Activated T-cell treated with anti-CD3 and anti-CD28 coated beads, Interleukin-2, amount 50 U/mL, for 72 hours (primary cell): ENCODE measurements at places on chromosomes 16 and 17. TPM values are rescaled to one million over a fixed set of nuclear protein-coding genes. Genes with fewer than 3 reads are reported as not detected.

DNA sequence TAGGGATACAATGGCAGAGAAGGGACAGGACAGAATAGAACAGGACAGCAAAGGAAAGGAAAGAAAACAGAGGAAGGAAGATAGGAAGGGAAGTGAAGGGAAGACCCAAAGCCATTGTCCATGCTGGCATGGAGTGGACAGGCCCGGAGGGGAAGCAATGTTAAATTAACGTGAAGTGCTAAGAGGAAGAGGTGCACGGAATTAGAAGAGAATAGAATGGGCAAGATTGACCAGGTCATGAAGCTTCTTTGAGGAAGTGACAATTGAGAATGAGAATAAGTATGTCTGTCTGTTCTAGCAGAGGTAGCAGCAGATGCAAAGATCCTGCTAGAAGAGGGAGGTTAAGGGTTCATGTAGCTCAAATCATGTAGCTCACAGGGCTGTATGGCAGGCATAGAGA, 117.2 kb downstream of the MAF start:
- DNase-seq = no peak

Gene CD300LF
- not detected for total RNA-seq

Gene ZPBP2
- total RNA-seq = 0.36 TPM

Gene WFDC1
- not detected for total RNA-seq

Gene FBXL19
- total RNA-seq = 25.7 TPM

- DNase-seq = no peak
Observed at GRCh38 chr16:80366023-80366422, 174.8 kb upstream of the DYNLRB2 start.

GRCh38 chr16:24977678-24978075, 37.5 kb downstream of the ARHGAP17 start:
- DNase-seq = no peak

DNA sequence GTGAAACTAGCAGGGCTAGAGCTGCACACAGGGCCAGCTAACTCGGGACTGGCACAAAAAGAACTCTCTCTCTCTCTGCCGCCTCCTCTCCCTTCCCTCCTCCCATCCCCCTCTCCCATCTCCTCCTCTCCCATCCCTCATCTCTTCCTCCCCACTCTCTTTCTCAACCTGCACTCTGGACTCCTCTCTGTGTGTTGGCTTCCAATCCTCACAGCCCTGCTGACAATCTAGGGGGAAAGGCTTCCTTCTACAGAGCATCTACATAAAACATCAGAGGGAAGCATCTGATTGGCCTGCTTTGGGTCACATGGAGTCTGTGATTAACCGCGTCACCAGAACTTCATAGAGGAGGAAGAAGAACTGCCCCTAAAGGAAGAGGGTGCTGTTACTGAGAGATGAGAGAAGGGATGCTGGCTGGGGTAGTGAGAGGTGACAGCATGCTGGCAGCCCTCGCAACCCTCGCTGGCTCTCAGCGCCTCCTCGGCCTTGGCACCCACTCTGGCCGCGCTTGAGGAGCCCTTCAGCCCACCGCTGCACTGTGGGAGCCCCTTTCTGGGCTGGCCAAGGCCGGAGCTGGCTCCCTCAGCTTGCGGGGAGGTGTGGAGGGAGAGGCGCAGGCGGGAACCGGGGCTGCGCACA, 12.8 kb upstream of the ZFP90 start:
- no peak for DNase-seq

GRCh38 chr16:60061396-60061795, 1327.3 kb upstream of the GOT2 start:
- no peak for DNase-seq

GRCh38 chr17:604765-605164, 109.9 kb downstream of the VPS53 start:
- no peak for DNase-seq

Gene PARD6A
- total RNA-seq = 9.2 TPM

Gene SMARCE1
- 114 TPM for total RNA-seq

Gene TEX19
- total RNA-seq = not detected

Gene PDPR
- total RNA-seq = 27.7 TPM

Gene KCNH4
- total RNA-seq = 0.39 TPM

Gene C16orf54
- 25.9 TPM for total RNA-seq

DNA sequence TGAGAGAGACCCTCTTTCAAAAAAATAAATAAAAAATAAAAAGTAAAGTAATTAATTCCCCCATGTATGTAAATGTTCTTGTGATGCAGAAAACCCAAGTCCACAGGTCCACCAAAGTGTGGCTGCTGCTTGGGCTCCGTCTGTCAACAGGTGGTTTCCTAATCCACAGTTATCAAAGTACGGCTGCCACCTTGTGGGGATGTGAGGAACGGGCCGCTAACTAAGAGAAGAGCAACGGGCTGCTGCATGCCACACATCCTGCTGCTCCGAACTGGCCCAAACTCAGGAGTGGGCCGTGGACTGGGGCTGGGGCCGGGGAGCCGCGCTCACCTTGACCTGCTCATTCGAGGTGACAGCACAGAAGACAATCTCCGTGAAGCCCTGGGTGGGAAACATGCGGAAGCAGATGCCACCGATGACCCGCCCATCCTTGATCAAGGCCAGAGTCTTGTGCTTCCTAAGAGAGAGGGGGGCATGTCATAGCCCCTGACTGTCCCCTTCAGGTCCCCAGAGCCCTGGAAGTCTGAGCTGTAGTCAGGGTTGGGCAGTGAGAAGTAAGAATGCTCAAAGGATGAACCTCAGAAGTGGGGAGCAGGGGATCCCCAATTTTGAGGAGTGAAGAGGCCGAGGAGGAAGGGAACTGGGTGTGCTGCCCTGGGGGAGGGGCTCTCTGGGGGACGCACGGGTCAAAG, 4.3 kb downstream of the KAT2A start:
- peak; percentile 83 for DNase-seq

DNA sequence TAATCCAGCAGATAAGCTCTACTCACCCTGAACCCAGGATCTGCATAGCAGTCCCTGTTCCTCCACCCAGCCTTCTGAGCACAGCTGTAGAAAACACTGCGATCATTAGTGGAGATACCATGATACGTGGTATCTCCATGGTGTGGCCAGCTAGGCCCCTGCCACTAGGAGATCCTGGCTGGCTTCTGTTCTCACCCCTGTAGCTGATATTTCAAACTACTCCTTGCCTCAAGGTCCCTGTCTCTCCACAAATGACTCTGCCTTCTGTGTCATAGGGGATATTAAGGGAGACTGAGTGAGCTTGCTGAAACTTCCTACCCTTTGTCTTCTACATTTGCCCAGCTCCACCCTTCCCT, 44.3 kb downstream of the ERN1 start:
- no peak for DNase-seq

Gene NGFR
- total RNA-seq = 0.28 TPM

DNA sequence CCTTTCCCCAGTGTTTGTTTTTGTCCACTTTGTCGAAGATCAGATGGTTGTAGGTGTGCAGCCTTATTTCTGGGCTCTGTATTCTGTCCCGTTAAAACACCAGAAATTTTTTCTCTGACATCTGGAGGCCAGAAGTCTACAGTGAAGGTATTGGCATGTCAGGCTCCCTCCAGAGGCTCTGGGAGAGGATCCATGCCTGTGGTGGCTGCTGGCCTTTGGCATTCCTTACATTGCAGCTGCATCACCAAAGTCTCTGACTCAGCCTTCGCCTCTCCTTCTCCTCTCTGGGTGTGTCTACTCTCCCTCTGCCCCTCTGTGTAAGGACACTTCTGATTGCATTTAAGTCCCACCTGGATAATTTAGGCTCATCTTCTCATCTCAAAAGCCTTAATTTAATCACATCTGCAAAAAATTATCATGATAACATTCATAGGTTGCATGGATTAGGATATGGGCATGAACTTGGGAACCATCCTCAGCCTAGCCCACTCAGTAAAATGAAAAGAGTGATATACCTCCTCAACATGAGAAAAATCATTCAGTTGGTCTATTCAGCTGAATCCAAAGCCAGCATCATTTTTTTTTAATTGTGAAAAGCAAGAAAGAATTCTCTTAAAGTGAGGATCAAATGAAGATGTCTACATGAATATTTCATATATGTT, 78.0 kb downstream of the MAP2K6 start:
- no peak for DNase-seq

Gene PYDC1
- not detected for total RNA-seq

Gene NPIPB6
- 3.9 TPM for total RNA-seq

DNA sequence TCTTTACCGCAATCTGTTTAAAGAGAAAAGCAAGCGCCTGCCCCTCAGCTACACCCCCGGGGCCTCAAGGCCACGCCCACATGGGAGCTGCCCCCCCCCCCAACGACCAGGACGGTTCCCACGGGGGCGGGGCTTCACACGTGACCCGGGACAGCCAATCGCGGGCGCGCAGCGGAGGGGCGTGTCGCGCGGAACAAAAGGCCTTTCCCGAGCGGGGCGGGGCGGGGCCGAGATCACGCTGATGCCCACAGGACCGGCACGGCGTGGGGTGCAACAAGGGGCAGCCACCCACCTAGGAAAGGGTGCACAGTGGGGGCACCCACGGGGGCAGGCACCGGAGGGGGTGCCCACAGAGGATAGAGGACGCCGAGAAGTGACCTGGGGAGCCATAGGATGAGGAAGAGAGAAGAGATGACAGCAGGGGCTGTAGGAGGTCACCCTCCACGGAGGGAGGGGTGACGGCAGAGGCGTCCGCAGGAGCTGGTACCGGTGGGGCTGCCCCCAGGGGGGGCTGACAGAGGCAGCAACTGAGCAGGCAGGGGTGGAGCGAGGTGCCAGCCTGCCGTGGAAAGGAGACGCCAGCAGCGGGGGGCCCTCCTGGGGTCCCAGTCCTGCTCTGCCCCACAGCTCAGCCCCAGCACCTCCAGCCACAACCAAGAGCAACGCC, 6.2 kb downstream of the UNKL start:
- peak; percentile 96 for DNase-seq

DNA sequence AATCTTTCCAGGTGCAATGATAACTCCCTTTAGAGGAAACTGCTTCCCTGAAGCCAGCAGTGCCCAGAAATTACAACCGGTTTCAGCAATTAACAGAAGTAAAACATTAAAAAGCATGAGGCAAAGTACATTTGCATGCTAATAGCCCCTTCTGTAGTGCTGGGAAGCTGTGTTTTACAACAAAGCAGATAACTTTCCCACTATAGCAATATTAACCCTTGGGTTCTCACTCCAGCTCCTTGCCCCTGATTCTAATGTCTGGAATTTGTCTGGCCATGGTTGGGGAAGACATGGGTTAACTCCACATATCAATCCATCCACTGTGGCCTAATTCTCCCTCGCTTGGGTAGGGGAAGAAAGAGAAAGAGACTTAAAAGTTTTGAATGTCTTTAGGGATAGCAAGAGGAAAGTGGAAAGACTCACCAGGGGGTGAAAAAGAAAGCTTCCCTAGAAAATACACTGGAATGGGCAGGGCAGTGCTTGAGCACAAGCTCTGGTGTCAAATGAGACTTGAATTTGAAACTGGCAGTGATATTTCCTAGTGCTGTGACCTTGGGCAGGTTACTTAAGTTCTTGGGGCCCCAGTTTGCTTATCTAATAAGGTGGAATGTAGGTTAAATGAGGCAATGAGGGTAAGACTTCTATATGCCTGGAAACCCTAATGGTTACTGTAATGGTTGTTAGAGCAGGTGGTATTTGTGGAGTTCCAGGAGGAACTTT, 102.0 kb downstream of the SOX9 start:
- DNase-seq = no peak

- DNase-seq = no peak
Observed at GRCh38 chr17:58788199-58788598, 32.5 kb downstream of the PPM1E start.

DNA sequence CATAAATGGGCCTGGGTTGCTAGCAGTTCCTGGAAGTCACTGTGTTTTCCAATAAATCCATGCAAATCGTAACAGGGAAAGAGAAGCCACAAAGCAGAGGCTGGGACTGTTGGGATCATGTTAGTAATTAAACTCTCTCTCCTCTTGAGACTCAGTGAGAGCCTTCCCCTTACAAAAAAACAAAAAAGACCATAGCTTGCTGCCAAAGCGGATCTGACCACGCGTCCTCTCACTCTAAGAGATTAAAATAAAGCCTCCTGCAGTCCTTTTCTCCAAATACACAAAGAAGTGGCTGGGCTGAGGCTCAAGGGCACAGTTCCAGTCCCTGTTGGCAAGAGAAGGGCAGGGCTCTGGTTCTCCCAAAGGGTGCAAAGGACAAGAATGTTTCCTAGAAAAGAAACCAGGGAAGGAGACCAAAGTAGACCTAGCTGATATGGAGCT, 38.5 kb downstream of the PIGL start:
- no peak for DNase-seq

Gene FZD2
- total RNA-seq = 0.82 TPM

Gene C16orf46
- total RNA-seq = not detected

Gene SULT1A2
- total RNA-seq = 0.25 TPM

Gene AARSD1
- total RNA-seq = 52.2 TPM

- no peak for DNase-seq
Observed at GRCh38 chr17:79702034-79702433, 28.7 kb upstream of the ENPP7 start.

Gene CSH1
- not detected for total RNA-seq

DNA sequence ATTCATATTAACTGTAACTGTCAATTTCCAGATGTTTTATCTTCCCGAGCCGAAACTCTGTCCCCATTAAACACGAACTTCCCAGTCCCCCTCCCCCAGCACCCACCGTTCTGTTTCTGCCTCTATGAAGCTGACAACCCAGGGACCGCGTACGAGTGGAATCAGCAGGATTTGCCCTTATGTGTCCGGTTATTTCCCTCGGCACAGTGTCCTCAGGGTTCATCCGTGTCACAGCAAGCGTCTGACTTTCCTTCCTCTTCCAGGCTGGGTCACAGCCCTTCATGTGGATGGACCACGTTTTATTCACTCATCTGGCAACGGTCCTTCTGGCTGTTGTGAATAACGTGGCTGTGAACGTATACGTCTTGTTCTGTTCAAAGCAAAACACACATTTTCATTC, 31.3 kb downstream of the METRNL start:
- no peak for DNase-seq

Gene HOXB6
- total RNA-seq = 0.51 TPM

Gene SLFN12L
- total RNA-seq = 59.0 TPM

Gene SMIM5
- 1.4 TPM for total RNA-seq

- DNase-seq = no peak
Observed at GRCh38 chr16:77060614-77061013, 130.4 kb upstream of the MON1B start.

Gene SCIMP
- not detected for total RNA-seq

- no peak for DNase-seq
Observed at GRCh38 chr17:15256689-15257088, 8.4 kb downstream of the PMP22 start.

Gene TBC1D3H
- not detected for total RNA-seq

- DNase-seq = no peak
Observed at GRCh38 chr16:24855678-24856077, 9.9 kb downstream of the SLC5A11 start.

DNA sequence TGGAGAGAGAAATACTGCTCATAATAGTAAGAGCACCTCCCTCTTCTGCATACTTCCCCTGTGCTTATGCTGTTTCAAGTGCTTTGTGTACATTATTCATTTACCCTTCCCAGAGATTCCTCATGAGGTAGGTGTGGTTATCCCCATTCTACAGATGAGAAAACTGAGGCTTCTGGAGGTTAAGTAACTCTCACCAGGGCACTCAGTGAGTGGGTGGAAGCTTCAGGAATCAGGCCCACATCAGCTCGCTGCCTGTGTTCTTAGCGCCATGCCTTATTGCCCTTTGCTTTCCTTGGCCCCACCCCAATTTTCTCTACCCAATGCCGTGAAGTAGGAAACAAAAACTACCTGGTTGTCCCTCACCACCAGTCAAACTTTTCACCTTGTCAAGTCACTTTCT, 18.1 kb upstream of the ITGB3 start:
- no peak for DNase-seq
